DMS79 (cell line): ENCODE measurements at places on chromosomes 5 and 9.

DNA sequence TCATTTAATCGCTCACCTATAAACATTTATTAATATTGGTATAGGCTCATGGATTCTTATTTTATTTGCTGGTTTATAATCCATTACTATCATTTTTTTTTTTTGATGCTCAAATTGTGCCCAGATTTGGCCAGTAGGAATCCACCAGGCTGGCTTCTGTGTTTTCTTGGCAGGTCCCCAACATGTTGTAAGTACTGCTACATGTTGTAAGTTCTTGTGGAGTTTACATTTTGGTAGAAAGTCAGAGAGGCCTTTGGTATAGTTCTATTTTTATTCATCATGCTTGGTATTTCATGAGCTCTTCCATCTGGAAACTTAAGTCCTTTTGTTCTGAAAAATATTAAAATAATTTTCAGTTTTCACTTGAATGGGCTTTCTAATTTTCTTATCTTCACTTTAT lies 47.1 kb downstream of the MAT2B start:
- DNase-seq = no peak

GRCh38 chr5:107860044-107860443 lies 189.3 kb upstream of the EFNA5 start:
- no peak for DNase-seq

GRCh38 chr5:154248691-154249090 lies 58.2 kb downstream of the GALNT10 start:
- no peak for DNase-seq

- no peak for DNase-seq
Observed at GRCh38 chr5:54528633-54529209, 11.2 kb downstream of the SNX18 start.

- no peak for DNase-seq
Observed at GRCh38 chr9:121445986-121446385, 53.7 kb downstream of the GGTA1 start.

GRCh38 chr9:116572095-116572748 lies 114.9 kb upstream of the TRIM32 start:
- no peak for DNase-seq

GRCh38 chr5:4737868-4738267 lies 402.3 kb upstream of the ADAMTS16 start:
- DNase-seq = no peak

GRCh38 chr5:135862086-135862485 lies 27.6 kb downstream of the SLC25A48 start:
- DNase-seq = no peak

DNA sequence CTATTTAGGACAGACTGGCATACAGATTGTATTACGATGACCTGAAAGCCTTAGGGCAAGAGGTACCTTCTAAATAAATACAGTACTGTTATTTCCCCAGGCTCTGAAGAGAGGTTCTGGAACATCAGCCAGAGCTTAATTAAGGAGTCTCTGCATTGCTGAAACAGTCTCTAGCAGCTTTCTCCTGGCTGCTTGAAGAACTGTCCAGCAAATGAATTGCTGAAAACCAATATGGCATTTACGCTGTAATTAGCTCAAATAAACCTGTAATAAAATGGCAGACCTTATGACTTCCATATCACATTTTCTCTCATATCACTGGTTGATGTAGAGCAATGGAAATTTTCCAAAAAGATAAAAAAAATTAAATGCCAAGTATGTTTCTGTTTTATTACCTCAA lies 636.3 kb downstream of the GABRG2 start:
- DNase-seq = no peak

DNA sequence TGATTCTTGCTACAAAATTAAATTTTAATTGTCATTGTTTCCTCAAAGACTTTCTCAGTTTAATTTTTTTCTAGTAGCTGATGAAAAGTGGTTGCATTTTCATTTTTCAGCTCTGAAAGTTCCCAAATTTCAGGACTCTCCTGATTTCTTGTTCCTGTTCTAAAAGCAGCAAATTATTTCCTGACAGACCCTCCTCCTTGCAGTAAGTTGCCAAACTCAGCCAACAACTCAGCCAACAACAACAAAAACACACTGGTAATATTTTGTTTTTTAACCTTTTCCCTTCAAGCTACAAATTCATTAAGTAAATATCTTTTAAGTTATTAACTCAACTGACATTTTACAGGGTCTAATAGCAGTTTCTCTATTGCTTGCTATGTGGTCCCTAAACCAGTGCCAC lies 487.8 kb upstream of the NUDT12 start:
- DNase-seq = no peak

- DNase-seq = no peak
Observed at GRCh38 chr5:135392256-135392655, 6.8 kb downstream of the MACROH2A1 start.

DNA sequence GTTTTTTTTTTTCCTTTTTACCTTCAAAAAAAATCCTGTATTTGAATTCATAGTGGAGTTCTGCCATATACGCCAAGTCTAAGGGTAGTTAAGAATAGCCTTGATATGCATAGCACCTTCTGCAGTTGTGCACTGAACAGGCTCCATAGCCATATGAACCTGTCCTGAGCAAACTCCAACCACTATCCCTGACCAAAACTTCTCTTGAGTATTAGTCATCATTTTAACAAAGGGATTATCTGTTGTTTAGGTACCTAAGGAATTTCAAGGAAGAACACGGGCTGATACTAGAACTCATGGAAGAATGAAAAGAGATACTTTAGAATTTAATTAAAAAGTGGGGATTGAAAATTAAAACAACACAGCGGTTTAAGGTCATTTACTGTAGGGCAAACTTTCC lies 1.9 kb upstream of the FBXO38 start:
- no peak for DNase-seq

DNA sequence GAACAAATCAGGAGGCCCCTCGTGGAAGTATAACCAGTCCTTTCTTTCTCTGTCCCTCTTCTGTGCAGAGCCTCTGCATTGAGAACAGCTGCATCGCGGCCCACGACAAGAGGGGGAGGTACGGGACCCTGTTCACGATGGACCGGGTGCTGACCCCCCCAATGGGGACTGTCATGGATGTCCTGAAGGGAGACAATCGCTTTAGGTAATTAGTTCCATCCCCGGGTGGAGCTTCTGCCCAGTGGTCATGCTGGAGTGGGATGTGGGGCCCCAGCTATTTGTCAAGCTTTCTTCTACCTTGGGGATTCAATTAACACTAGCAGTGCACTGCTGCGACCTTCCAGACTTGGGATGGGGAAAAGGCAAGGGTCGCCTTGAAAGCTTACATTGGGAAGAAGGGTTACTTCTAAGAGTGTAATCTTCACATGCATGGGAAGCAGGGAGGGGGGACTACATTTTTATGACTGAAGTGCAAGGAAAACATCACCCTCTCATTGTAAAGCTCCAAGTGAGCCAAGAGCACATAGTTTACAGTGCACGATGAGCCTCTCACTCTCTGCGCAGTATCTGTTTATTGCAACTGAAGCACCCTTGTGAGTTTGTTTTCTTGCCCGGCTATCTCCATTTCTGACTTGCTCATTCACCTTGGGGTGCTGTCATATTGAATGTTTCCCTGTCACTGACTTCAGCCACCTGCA lies 27.0 kb downstream of the TGFBI start:
- no peak for DNase-seq

DNA sequence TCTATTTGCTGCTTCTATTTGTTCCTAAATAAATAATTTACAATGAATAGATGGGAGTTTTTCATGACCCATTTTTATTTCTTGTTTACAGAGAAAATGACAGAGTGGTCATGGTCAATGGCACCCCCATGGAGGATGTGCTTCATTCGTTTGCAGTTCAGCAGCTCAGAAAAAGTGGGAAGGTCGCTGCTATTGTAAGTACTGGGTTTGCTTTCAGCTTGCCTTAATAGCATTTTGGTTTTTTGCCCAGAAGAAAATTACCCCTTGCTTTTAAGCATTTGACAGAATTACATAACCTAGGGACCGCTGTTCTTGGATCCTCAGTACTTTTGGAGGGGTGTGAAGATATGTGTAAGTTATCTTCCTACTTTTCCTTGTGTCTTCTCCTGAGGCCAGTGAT lies 44.1 kb downstream of the TJP2 start:
- DNase-seq = no peak
